ENCODE measurements at places on chromosomes 3 and 15.

- peak; percentile 69 for DNase-seq
These were observed 72.5 kb downstream of the OPA1 start for GRCh38 chr3:193665370-193665989.

DNA sequence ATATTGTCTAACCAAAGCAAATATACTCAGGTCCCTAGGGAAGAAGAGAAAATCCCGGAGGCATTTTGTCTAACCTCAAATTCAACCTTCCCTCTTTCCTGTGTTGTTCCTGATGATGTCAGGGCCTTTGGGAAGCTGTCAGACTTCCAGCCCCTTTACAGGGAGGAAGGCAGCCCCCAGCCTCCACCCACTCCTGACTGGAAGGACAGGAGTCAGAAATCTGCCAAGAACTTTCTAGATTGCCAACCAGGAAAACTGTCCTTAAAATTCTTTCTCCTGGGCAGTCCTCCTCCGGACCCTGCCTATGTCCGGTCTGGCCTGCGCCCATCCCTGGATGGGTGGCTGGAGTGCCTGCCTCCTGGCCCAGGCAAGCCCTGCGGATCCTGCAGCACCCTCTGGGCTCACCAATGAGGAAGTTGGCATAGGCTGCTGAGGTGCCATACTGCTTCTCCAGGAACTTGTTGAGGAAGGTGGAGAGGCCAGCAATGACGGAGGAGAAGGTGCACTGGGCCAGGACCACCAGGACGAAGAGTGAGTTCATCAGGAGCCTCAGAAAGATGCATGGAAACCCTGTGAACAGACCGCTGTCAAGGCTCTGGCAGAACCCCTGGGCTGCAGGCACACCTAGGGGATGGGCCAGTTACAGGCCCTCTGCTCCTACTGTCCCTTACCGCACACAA, 52.6 kb upstream of the RAB6B start:
- no peak for DNase-seq

DNA sequence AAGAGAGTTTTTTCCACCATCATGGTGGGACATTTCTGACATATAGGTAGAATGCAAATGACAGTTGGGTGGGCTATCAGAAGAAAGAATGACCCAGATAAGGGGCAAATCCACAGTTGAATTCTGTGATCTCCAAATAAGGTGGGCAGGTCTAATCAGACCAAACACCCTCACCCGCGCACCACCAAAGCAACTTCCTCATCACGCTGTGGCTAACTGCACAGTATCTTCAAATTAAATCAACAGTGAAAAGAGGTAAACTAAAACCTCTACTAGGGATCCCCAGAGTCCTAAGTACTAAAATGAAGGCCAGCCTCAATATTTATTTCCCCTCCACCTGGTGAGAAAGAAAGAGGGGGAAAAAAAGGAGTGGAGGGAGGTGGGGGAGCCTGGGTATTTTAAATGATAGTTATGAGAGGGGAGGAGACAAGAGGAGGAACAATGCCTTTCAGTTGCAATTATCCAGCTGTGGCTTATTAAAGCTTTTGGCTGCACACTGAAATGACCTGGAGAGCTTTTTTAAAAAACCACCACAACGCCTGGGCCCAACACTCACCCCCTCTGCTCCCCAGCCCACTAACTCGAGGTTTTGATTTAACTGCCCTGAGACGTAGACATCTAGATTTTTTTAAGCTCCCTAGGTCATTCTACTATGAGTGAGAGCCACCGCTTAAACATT, 61.0 kb downstream of the LRIG1 start:
- no peak for DNase-seq

DNA sequence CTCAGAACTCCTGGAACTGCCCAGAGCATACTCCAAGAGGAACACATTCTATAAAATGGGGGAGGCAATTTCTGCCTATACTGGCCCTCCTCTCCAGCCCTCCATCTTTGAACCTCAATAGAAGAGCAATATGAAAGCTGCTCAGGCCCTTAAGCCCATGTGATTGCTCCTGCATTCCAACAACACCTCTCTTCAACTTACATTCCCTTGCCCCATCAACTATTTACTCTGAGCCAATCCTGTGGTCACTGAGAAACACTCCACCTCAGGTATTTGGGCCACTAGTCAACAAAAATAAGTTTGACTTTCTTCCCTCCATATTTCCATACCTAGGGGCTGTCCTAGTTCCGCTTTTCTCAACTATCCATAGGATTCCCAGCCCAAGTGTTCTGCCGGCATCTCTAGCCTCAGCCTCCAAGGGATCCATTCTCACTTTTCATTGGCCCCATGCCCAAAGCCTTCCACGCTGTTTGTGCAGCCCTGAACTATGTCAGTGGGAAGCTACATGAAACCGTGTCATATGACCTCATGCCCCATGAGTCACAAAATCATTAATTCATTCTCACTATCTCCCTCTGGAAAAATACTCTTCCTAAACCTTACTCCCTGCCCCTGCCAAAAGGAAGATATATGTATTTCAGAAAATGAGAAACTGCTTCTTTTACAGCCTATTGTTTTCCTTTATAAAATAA, 61.6 kb downstream of the GJD2 start:
- no peak for DNase-seq

GRCh38 chr3:49316696-49317457, 23.0 kb downstream of the USP4 start:
- no peak for DNase-seq

DNA sequence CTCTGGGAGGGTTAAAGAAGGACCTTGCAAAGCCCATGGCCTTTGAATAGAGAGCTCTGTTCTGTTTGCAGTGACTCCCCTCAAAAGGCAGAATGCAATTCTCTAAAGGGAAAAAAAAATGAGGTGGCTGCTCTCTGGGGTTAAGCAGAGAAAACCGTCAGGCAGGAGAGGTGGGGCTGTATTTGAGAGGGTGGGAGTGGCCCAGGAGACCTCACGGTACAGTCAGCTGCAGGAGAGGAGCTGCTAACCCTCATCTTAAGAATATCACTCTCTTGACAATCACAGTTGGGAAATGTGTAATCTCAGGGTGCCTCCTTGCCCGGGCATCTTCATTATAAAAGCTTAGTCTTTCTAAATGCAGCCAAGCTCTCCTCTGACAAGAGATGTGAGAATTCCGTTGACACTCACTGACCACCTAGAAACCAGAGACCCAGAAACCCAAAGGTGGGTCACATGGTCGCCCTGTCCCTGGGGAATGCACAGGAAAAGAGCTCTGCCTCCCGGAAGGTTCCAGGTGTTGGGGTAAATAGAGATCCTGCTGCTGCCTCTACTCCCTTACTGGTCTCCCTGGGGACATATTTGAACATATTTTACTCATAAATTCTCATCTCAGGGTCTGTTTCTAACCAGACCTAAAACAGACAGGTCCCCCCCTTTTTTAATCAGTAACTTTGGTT, 159.1 kb upstream of the CTDSPL start:
- no peak for DNase-seq

DNA sequence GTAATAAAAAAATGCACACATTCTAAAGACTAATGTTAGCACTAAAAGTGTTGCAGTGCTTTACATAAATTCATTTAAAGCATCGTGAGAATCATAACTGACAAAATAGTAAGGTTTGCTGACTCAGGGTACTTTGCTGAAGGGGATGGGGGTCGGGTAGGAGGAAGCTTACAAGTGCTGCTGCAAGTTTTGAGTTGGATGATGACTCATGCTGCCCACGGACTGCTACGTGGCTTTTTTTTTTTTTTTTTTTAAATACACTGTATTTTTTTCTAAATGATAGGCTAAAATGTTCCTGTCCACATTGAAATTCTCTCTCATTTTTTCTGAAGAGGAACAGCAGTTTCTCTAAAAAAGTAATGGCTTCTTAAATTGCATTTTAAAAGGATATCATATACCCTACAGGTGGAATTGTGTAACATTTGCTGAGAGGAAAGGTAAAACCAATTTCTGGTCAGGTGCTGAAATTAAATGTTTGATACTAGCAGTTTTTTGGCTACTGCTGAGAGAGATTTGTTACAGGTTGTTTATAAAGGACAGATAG, 2.2 kb downstream of the MAPK6 start:
- peak; percentile 86 for DNase-seq

GRCh38 chr15:60325905-60326304, 71.9 kb downstream of the ANXA2 start:
- DNase-seq = no peak

DNA sequence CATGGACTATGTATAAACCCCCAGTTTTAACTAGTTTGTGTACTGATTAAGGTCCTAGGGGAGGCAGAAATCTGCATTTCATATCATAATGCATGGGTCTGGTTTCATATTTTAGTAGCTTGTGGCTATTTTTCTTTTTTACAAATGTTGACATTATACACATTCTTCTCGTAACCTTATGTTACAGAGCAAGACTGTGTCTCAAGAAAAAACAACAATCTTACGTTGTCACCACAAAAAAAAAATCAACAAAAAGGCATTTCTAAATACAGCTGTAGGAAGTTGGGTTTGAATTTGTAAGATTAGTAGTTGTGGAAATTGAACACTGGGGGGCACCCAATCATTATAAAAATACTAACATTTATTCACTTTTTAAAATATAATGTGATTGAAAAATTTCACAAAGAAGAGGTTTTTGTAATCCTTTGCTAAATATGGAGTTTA, 17.9 kb downstream of the SERP1 start:
- DNase-seq = peak; percentile 62

DNA sequence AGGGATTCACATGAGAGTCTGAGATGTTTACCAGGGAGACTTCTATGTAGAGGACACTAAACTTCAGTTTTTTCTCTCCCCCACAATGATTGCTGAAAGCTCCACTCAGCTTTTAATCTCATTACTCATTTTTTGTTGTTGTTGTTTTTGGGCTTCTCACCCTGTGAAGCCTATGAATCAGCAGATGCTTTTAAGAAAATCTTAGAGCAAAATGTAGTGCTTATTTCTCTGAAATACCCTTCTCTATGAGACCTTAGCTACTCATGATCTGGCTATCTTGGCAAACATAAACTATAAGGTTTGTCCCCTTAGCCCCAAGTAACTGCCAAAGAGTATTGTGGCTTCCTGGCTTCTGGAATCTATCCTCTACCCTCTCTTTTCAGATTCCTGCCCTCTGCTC, 537.3 kb downstream of the OCA2 start:
- no peak for DNase-seq

DNA sequence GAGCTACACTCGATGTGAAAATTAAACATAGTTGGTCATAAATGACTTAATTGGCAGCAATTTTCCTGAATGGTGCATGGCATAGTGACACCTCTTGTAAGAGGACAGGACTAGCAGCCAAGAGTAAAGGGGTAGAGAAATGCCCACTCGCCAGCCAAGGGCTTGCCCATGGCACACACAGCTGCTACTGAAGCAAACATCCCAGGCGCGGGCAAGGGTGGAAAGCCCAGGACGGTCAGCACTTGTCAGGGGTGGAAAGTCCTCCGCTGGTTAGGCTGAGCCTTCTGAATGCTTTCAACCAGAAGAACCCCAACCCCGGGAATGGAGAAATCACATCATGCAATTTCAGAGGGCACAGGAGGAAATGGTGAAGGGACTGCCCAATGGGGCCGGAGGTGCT, 31.6 kb downstream of the BDH1 start:
- DNase-seq = no peak

- no peak for DNase-seq
These were observed 21.8 kb upstream of the SLC25A38 start for GRCh38 chr3:39361252-39361927.

DNA sequence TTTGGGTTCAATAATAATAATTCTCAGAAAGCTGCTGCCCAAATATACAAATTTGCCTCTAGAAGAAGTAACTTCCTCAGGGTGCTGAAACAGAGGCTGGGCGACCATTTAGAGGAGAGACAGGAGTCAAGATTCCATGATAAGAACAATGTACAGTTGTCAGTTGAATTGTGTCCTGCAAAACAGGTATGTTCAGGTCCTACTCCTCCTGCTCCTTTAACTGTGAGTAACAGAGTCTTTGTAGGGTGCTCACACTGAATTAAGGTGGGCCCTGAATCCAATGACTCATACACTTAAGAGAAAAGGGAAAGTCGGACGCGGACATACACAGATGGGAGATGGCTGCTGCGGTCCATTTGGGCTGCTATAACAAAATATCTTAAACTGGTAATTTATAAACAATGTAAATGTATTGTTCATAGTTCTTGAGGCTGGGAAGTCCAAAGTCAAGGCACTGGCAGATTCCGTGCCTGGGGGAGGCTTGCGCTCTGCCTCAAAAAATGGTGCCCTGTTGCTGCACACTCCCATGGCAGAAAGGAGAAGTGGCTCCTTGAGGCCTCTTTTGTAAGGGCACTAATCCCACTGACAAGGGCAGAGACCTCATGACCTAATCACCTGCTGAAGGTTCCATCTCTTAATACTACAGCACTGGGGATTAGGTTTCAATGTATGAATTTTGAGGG, 55.1 kb downstream of the MB21D2 start:
- DNase-seq = no peak

DNA sequence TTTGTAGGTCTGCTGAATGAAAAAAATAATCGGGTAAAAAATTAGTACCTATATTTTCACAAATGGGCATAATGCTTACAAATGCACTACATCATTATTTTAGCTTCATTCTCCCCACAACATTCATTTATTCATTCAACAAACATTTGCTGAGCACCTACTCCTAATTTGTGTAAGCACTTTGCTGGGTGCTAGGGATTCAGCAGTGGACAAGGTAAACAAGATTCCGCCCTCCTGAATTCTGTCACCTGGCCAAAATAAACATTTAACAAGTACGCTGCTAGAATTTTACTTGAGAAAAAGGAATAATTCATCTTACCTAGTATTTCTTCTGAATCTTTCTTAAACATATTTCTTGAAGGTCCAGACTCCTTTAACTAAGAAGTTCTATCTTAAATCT, 72.1 kb downstream of the TIGIT start:
- DNase-seq = no peak

DNA sequence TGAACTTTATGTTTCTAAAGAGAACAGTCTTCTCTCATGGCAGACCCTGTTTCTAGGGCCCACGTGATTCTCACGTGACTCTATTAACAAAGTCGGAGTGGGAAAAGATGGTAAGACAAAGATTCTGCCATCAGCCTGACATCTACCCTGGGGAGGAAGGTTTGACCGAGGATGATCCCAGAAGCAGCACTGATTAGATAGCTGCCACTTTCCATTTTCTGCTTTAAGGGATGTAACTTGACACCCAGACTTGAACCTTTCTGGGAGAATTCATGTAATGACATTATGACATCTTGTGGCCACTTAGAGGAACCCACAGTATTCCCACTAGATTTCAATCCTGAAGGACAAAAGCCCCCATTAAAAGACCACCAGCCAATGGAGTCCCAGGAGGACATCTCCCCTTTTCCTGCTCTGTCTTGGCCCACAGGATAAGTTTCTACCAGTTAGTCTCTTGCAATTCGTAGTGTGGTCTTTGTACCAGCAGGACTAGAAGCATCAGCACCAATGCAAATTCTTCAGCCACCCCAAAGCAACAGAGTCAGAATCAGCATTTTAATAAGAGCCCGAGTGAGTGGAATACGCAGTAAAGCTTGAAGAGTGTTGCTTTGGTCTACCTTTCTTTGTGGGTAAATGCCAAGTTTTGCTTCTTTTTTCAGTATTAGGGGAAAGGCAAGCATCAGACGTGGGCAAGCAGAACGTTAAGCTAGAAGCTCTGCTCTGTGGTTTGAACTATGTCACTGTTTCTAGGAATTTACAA, 480.5 kb upstream of the PROK2 start:
- DNase-seq = peak; percentile 59

- no peak for DNase-seq
These were observed 15.3 kb downstream of the MRPL47 start for GRCh38 chr3:179589143-179589542.
